ENCODE measurements at places on chromosomes 12 and 14.

DNA sequence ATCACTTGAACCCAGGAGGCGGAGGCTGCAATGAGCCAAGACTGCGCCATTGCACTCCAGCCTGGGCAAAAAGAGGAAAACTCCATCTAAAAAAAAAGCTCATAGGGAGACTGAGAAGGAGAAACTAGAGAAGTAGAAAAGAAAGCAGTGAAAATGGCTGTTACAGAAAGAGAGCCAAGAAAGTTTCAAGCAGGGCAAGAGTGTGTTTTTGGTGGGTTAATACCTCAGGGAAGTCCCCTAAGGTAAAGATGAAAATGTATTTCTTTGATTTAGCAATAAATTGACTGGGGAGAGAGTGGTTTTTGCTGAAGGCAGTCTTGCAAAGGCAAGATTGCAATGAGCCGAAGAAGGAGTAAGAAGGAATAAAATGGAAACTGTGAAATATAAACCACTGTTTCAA lies 10.0 kb upstream of the DUSP16 start:
- no peak for DNase-seq

GRCh38 chr12:56593909-56594621 lies 36.1 kb downstream of the BAZ2A start:
- peak; percentile 61 for DNase-seq

GRCh38 chr12:32211900-32212156 lies 105.2 kb downstream of the BICD1 start:
- no peak for DNase-seq

DNA sequence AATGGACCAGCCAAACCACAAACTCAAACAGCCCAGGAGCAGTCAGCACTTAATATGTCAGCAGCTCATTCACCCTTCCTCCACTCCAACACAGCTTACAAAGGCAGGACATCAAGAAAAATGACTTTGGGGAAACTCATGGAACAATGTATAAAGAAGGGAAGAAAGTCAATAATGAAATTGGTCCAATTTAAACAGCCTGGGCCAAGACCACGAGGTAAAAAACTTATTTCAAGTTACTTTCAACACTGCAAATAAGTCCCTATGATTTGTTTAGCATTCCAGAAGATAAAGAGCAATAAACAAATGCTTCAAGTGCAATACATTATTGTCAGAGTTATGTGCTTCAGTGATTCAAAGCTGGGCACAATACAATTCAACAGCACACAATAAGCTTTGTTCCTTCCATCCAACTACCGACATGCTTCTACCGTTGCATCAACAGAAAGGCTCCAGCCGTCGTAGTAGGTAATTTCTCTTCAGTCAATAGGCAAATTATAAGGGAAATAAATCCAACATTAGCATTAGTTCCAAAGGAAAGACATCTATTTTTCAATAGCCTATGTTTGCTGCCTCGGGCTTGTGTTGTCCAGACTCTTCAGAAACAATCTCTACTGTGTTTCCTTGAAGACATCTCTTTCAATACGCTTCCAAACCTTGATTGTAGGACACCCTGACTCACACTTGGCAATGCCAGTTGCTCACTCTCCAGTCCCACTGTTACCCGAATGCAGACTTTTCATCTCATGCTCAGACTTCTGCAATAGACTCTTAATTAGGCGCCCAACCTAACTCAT lies 225.7 kb downstream of the NUAK1 start:
- no peak for DNase-seq

- DNase-seq = no peak
Measured at GRCh38 chr12:30902596-30902995, 24.0 kb upstream of the TSPAN11 start.

- DNase-seq = no peak
Measured at GRCh38 chr14:81276073-81277069, 55.6 kb upstream of the GTF2A1 start.

DNA sequence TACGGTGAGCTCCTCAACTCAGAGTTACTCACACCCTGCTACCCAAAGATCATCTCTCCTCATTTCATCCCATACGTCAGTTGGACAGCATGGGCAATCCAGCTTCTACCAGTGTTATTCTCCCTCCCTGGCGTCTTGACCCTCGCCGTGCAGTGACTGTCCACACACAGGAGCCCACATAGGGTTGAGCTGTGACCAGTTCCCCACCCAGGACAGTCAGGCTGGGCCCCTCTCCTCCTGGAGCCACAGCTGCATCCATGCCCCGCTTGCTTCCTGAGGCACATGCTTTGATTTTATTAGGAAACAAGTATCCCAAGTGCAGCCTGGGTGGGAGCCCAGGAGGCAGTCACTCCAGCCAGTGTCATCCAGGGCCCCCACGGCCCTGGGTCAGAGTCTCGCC lies 140.3 kb upstream of the SFSWAP start:
- no peak for DNase-seq

DNA sequence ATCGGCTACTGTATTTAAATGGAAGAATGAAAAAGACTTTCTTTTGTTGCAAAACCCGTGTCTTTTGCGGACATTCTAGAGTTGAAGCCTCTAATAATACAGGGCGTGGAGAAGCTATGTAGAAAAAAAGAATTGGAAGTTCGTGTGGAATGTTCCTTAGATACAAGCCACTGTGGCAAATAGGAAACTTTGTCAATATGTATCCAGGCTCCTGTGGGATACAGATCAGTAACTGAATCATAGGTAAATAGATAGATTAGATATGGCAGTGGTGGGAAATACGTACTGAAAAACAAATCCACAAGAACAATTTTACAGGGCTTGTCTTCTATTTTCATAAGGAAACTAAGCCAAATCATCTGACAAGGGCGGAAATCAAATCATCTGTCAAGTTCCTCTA lies 245.4 kb downstream of the EGLN3 start:
- DNase-seq = no peak

- DNase-seq = no peak
Measured at GRCh38 chr12:29187756-29188155, 38.7 kb downstream of the FAR2 start.

DNA sequence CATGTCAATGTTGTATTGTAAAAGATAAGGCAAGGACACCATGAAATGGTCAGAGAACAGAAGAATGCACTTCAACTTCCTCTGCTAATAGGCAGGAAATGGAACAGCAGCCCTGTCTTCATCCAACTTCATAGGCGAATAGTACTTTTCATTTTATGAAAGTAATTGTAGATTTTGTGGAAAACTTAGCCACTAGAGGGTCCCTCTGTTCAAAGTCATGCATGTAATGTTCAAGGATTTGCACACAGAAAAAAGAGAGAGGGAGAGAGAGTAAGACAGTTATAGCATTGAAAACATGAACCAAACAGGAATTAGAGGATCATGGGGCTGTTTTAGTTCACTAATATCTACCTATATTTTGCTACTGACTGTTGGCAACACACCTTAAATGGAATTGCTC lies 172.2 kb downstream of the FLRT2 start:
- DNase-seq = no peak

DNA sequence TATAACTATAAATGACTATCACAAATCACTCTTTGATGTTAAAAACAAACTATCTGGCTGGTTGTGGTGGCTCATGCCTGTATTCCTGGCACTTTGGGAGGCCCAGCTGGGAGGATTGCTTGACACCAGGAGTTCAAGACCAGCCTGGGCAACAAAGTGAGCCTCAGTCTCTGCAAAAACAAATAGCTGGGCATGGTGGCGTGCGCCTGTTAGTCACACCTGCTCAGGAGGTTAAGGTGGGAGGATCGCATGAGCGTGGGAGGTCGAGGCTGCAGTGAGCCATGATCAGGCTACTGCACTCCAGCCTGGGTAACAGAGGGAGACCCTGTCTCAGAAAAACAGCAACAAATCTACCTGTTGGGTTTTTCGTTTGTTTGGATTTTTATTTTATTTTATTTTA lies 5.4 kb downstream of the TXNRD1 start:
- no peak for DNase-seq

- no peak for DNase-seq
Measured at GRCh38 chr12:109932878-109933503, 32.9 kb downstream of the TCHP start.

GRCh38 chr12:122609732-122610131 lies 82.7 kb downstream of the KNTC1 start:
- no peak for DNase-seq

DNA sequence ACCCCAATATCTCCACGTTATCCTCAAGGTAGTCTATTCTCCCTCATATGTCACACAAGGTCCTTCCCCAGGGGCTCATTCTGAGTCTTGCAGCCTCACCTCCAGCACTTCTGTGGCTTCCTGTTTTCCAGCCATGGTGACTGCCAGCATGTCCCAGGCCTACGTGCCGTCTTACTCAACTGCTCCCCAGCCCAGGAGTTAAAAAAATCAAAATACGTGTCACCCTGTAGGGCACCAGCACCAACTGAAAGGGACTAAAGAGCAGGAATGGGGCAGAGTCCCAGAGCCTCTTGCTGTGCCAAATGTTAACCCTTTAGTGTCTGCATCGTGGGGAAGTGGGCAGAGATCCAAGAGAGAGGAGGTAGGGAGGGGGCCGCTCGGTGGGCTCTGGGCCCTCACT lies 37.0 kb upstream of the MED13L start:
- DNase-seq = no peak

DNA sequence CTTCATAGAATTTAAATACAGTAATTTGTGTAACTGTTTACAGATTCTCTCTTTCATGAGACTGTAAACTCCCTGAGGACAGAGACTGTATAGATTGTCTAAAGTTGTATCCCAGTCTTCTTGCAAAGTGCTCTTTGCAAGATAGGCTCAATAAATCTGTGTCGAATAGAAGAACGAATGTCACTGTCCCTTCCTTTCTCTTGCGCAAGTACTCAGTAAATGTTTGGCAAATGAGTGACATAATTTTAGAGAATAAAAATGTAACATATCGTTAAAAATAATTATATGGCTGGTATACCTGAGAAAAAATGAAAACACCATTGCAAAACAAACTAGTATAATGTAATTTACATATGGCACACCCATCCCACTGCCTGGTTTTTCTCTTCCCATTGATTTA lies 1.9 kb upstream of the RALGAPA1 start:
- DNase-seq = no peak

DNA sequence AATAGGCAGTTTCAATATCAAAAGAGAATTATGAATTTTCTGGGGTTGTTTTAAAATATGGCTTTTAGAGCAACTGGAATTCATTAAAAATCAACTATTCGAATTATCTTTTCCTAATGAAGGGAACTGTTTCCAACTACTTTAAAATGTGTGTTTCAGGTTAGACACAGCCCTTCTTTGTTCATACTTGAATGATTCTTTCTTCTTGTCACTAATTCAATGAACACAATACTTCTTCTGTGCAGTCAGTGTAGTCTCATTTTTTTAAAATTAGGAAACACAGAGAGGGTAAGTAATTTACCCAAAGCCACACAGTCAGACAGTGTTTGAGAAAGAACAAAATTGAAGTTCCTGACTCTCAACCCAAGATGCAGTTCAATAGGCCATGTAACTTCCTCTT lies 414.0 kb downstream of the CCDC91 start:
- DNase-seq = no peak

DNA sequence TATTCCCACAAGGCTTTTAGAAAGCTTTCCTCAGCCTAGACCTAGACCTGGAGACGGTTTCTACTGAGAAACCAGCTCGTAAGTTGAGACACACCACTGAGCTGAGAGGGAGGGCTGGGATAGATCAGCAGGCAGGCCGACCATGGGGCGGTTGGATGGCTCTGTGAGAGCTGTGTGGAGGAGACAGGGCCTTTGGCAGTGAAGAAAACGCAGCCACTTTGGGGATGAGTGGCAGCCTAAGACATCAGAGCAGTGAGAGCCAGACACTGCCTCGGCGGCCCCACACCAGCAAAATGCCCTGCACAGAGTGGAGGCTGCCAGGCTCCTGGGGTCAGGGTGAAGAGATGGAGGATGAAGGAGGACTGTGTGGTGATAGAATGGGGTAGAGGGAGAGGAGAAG lies 46.0 kb downstream of the CACNA2D4 start:
- no peak for DNase-seq

- DNase-seq = no peak
Measured at GRCh38 chr14:54909817-54910558, 7.4 kb upstream of the GCH1 start.

GRCh38 chr12:88381466-88381865 lies 198.8 kb downstream of the KITLG start:
- no peak for DNase-seq

- DNase-seq = no peak
Measured at GRCh38 chr14:33432407-33433023, 493.8 kb downstream of the NPAS3 start.

GRCh38 chr12:121748218-121748570 lies 35.6 kb downstream of the TMEM120B start:
- no peak for DNase-seq

DNA sequence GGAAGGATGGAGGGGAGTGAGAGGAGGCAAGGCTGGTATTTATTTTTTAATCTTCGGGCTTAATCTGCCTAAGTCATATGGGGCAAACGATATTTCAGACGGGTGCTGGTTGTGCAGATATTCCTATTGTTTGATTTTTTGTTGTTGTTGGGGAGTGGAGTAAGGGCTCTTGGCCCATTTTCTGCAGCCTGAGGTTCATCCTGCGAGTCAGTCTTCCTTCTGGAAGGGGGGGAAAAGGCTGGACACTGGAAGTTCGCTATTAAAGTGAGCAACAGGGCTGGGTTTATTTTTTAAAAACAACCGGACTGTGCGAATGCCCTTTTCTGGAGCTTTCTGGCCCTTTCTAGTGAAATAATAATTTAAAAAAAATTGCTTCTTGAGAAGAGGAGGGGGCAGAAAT lies 2.3 kb downstream of the NRXN3 start:
- no peak for DNase-seq

GRCh38 chr12:116320791-116321217 lies 43.3 kb upstream of the MED13L start:
- DNase-seq = no peak

GRCh38 chr14:100012478-100013327 lies 52.5 kb upstream of the EVL start:
- no peak for DNase-seq

- DNase-seq = no peak
Measured at GRCh38 chr12:48389409-48389808, 38.7 kb upstream of the ZNF641 start.

DNA sequence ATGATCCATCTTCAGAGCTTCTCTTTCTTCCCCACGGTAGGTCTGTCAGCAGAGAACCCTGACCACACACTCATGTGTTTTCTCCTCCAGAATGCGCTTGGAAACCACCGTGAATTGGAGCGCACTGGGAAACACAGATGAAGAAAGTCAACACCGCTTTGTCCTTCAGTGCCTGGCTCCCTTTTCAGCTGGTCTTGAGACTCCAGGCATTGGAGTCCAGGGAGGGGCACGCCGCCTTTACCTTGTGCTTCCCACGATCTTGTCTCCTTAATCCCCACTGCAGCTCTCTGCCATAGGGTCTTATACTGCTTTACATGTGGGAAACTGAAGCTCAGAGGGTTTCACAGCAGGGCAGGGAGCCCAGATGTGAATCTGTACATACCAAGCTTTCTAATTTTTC lies 1.1 kb downstream of the FAM90A1 start:
- DNase-seq = no peak

All from kidney epithelial cell (primary cell).